ENCODE measurements at places on chromosomes 2 and 18.

DNA sequence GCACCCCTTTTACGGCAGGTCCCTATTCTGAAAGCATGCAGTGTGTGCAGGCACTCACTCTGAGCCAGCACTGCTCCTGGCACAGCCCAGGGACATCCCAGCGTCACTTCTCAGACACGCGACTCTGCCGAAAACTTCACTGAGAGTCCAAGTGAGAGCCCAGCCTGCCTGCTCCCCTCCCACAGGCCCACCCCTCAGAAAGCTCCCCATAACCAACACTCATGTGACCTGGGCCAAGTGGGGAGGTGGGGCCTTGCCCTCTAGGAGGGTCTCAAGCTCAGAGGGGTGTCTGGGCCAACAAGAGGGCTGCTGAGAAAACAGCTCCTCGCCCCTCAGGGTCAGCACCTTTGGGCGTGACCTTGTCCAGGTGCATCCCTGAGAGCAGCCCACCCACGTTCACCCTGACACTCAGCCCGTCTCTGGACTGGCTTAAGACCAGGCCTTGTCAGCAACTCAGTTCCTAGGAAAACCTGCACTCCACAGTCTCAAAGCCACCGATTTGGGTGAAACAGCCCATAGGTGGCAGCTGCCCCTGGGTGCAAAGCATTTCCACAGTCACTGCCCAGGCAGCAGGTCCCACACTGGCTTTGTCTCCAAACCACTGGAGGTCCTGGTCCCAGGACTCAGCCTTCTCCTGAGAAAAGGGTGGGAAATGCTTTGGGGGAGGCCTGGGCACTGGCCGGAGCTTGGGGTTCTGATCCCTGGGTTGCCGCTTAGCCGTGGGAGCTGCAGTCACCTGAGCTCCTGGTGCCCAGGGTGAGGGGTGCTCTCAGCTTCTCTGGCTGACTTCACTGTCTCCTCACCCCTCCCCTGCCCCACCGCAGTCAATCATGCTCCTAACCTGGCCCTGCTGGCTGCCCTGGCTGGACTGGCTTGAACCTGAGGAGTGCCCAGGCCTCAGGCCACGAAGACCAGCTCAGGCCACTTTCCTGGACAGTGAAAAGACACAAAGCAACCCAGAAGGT is 209.6 kb downstream of the HDAC4 start:
- DNase-seq, result no peak

DNA sequence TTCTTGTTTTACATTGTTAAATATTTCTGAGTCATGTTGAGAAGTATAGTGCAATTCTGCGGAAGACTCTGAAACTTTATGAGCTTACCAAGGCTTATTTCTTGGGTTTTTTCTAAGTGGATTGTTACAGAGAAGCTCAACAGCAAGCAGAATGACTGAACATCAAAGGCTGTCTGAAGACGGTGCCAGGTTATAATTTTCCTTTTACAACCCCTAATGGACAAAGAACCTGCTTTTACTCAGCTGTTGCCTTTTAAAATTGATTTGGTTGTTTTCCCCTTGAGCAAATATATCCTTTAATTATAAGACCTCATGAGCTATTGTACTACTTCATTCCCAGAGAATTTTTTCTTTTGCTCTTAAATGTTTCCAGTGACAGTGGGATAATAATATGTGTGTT is 41.6 kb downstream of the LAMA3 start:
- DNase-seq, result no peak

GRCh38 chr18:31701744-31702143 is 17.4 kb upstream of the B4GALT6 start:
- DNase-seq, result no peak

DNA sequence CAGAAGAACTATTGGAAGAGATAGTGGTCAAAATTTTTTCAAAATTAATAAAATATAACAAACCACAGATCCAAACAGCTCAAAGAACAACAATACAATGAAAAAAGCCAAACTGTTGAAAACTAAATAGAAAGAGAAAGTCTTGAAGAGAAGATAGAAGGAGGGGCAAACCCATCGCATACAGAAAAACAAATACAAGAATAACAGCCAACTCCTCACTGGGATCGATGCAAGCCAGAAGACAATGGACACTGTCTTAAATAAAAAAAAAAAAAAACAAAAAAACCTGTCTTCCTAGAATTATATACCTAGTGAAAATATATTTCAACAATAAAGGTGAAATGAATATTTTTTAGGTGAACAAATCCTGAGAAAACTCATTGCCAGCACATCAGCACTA is 34.1 kb upstream of the ARHGAP25 start:
- no peak for DNase-seq

DNA sequence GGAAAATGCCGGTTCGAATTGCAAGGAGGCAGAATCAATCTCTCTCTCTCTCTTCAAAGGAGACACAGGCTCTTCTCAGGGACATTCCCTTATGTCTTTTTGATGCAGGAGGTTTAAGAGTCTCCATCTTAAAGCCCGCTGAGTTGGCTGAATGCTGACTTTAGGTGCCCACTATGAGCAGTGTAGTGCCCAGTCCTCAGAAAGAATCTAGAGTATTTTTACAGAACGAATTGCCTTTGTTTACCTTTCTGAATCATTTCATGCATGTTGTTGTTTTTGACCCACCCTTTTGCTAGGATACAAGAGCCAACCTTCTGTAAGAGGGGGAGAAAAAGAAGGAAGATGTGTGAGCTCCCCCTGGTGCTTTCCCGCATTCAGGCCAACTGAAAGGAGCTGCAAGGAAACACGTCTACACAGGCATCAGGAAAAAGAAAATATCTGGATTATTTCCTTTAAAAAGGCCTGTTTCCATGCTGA is 193.5 kb upstream of the TCF4 start:
- no peak for DNase-seq

DNA sequence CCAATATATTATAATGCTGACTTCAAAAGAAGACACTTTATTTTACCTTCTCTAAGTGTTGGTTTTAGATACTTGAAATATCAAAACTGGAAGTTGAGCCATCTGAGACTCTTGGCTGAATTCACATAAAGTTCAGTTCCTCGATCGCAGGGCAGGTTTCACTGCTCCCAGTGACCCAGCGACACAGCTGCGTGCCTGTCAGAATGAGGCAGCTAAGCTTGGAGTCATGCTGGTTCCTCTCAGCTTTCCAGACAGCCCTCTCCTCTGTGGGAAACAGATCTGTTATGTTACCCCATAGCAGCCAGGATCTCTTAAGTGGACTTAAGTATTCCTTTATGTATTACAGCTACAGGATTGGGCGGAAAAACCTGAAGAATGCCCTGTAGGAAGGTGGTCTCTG is 142.8 kb upstream of the ALPP start:
- DNase-seq, result peak; percentile 64

GRCh38 chr2:239942090-239942489 is 83.1 kb downstream of the NDUFA10 start:
- no peak for DNase-seq

DNA sequence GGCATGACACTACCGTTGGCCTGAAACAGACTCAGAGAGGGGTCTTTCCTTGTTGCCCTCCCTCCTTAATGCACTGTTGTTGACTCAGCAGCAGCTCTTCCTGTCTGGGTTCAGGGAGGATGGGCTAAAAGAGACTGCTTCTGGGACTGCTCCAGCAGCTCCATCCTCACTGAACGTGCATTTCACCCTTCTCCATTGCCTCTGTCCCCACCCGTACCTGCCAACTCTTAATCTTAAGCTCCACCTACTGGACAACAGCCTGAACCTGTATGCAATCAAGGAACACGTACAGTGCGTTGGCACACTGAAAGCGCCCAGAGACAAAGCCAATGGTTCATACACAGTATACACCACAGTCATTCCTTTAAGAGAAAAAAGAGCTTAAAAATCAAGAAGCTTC is 230.8 kb upstream of the RAB6C start:
- DNase-seq, result no peak

Measured in smooth muscle cell of the brain vasculature (primary cell).